Anterior cingulate cortex (tissue), 58 donors: ENCODE measurements at places on chromosomes 4 and X.

DNA sequence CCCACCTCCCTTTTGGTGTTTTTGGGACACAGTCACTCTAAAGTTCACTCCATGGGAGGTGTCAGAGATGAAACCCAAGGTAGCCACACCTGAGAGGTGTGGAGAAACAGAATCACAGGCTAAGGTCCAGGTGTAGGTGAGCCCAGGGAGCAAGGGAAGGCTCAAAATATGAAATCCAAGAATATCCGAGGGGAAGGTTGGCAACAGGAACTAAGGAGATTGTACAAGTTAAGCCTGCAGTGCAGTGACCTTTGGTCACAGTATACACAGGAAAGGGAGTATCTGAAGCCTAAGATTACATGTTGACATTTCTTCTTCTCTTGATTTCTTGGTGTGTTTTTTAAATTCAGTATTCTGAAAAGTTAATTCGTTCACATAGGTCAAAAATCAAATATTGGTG, 46.5 kb downstream of the PHF8 start:
- no peak for DNase-seq

- no peak for DNase-seq
Observed at GRCh38 chr4:183304067-183304466, 16.0 kb downstream of the CLDN22 start.

- DNase-seq: no peak
Observed at GRCh38 chr4:1080961-1081688, 32.2 kb downstream of the RNF212 start.

GRCh38 chr4:41214825-41215146, 444 bp upstream of the APBB2 start:
- no peak for DNase-seq
